Astrocyte (in vitro differentiated cells and primary cell): ENCODE measurements at places on chromosomes 6 and 20.
A peak's percentile ranks its signal among the peaks of the same experiment; 100 is the strongest.

- DNase-seq, result peak; percentile 72
These were observed 553.2 kb downstream of the CD83 start for GRCh38 chr6:14670806-14671205.

DNA sequence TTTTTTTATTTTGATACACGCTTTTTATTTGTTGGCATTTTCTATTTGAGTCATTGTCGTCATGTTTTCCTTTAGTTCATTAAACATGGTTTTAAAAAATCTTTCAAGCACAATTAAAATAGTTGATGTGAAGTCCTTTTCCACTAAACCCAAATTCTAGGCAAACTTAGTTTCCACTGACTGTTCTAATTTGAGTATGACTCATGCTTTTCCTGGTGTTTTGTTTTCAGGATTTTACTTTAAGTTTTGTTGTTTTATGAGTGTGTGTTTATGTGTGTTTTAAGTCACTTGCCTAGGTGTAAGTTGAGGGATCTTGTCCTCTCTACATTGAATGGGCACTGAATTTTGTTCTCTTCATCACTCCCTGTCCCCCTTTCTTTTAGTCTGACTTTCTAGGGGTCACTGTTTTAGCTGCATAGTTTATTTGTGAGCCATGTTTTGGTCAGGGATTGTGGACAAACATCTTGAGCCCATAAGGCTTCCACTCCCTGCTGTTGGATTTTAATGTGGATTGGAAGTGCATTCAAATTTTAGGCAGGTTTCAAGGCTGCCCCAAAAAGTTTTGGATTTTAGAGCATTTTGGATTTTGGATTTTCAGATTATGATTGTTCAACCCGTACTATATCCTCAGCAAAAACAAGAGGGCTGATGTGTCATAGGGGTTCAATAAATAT lies 94.8 kb downstream of the CDYL start:
- peak; percentile 8 for DNase-seq

GRCh38 chr6:72288592-72288991 lies 333.3 kb upstream of the KCNQ5 start:
- peak; percentile 26 for DNase-seq

DNA sequence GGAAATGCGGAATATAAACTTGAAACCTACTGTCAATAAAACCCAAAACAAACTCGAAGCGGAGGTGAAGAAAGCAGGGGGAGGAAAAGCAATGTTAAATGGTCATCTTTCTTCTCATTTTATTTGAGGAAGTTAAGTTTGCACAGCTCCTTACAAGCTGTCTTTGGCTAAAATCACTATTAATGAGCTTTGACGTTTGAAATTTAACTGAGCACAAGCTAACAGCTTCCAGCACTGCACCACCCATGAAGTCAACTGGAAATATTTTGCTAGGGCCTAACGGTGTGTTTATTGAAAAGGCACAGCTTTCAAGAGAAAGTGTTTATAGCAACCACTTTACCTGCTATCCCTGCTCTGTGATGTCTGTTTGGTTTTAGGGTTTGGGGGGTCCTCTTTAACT lies 103.8 kb downstream of the PKHD1 start:
- no peak for DNase-seq

DNA sequence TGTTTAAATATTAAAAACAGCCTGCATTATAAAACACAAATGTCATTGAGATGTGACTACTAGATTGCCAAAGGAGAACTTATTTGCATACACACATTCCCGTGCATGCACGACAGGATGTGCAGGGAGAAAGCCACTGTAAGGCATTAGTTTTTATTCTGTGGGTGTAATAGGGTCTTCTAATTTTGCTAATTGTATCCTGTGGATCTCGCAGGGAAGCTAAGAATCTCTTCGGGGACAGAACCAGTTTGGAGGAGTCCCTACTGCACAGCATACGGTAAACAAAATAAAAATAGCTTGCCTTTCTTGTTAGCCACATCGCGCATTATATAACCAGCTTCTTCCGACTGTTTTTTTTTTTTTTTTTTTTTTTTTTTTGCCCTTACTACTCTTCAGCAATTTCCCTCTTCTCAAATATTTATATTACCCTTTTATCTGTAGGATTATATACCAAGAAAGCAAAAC lies 2.0 kb downstream of the ATXN1 start:
- DNase-seq, result no peak

- DNase-seq, result peak; percentile 17
These were observed 570 bp upstream of the PLCB4 start for GRCh38 chr20:9068233-9068801.

- DNase-seq, result no peak
These were observed 194.2 kb upstream of the GMDS start for GRCh38 chr6:2439632-2440031.

- no peak for DNase-seq
These were observed 586 bp downstream of the ZNF512B start for GRCh38 chr20:63968928-63969760.

- no peak for DNase-seq
These were observed 6.2 kb downstream of the TTPAL start for GRCh38 chr20:44481719-44482416.

DNA sequence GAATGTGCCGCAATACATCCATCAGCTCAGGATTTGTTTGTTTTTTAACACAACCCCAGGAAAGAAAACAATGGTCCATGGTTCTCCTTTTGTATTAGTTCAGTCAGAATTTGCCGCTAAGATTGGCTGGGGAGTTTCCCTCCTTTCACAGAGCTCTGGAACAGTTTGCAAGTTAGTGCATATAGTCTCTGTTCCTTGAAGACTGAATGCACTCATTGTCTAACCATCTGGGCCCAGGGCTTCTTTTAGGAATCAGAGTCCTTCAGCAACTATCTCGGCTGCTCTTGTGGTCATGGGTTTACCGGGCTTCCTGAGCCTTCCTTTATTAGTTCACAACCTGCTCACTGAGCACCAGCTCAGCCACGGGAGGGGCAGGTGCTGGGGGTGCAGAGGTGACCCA lies 121.3 kb downstream of the SLC23A2 start:
- no peak for DNase-seq

- DNase-seq, result no peak
These were observed 94.5 kb downstream of the BACH2 start for GRCh38 chr6:90202156-90202555.

GRCh38 chr6:148758492-148758891 lies 11.7 kb downstream of the UST start:
- no peak for DNase-seq

DNA sequence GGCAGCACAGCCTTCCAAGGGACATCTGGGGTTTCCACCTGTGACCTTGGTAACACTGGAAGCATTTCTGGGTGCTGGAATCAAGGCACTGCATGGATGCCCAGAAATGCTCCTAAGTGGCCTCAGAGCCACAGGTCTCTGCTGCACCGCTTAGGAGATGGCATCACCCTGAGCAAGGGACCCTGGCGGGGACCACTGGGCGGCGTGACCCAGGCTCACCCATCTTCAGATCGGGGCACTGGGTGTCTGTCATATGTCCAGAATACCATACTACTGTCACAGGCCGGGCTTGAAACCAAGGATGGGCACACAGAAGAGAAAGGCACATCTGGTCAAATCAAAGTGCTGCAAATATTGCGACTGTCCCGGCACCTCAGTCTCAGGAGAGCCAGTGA lies 45.9 kb downstream of the SSR1 start:
- no peak for DNase-seq

DNA sequence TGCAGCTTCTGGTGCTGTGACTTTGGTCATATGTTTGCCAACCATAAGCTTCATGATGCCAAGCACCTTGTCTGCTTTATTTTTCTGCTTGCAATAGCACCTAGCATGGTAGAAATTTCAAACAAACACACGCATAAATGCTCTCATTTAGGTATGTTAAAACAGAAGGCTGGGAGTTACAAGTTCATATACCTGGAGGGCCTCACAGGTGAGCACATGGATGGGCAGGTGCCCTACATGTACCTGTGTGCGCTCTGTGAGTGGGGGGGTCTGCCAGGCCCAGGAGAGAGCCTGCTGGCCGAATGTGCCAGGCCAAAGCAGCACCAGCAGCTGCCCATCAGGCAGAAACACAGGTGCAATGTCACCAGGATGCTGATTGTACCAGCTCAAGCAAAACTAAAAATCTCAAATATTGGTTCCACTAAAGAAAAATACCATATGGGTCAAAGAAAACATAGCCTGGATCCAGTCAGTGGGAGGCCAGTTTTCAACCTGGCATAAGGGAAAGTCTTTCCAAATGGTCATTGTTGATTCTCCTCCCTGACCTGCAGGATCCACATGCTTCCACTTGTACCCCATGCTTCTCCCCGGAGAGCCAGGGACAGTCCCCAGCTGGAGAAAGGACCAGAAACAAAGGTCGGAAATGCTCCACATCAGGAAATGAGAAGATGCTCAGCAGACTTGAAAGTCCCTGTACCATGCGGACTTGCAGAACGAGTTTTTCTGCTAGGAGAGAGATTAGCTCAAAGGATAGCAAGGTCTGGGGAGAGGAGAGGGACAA lies 7.2 kb upstream of the PFDN4 start:
- DNase-seq, result no peak

- DNase-seq, result no peak
These were observed 61.4 kb upstream of the ASIP start for GRCh38 chr20:34179637-34180360.

DNA sequence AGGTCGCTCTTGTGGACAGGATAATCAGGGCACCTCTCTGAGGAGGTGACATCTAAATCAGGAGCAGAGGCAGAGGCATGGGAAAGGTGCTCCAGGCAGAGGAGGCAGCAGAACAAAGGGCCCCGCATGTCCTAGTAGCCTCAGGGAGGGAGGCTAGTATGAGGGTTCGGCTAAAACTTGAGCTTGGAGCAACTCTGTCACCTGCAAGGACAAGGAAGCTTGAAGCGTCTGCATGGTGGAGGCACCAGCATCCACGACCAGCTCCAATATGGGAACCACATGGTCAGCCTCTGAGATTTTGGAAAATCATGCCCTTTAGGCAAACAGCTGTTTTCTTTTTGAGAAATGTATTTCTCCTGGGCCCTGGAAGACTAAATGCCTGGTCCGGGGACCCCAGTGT lies 13.0 kb upstream of the MPC1 start:
- no peak for DNase-seq

GRCh38 chr6:30938730-30939129 lies 2.0 kb upstream of the MUCL3 start:
- DNase-seq, result no peak

DNA sequence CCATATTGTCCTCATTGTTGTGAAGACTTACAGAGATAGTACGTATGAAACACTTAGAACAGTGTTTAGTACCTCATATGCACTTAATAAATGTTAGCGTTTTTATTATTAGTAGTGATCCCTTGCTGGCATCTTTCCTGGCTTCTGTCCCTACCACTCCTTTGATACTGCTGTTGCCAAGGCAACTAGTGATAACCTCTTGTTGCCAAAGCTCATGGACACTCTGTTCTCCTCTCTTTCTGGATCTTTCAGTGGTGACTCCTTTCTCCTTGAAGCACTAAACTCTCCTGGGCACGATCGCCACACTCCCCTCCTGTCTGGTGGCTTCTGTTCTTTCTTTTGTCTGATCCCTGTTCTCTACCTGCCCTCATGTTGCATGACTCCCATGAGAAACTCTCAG lies 83.5 kb downstream of the FOXO3 start:
- DNase-seq, result no peak

- DNase-seq, result no peak
These were observed 203.2 kb downstream of the ISM1 start for GRCh38 chr20:13424174-13424833.

DNA sequence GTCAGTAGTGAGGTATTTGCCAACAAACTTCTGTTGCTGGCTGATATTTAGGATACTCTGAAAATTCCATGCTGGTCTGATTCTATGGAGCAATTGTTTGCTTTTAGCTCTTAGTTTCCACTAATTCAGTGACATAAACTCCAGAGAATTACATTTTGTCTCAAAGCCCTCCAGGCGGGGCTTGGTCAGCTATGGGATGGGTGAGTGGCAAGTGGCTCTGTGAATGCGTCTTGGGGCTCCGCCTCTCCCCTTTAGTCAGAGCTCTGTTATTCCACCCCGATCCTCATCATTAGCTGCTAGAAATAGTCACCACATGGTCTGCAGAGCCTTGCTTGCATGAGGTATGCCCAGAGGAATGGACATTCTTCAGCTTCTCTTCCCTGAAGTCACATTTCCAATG lies 540.6 kb downstream of the QKI start:
- DNase-seq, result peak; percentile 97

DNA sequence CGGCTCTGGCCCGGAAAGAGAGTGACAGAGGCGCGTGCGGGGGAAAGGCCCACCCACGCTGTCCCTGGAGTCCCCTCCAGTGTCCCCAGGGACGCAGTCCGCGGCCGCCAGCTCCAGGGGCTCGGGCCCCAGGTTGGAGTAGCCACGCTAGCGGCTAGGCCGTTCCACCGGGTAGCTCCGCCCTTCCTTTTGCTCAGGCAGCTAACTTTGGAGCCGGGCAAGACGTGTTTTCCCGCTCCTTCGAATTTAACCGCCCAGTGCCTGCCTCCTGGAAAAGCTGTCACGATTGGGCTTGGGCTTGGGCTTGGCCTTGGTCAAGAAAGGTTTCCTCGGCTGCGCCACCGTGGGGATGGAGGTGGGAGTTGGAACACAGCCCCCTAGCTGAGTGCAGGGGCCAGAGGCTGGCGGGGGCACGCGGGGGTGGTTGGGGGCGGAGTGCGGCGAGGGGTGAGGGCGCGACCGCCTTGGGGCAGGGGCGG lies 4.7 kb downstream of the LINC00237 start:
- no peak for DNase-seq

DNA sequence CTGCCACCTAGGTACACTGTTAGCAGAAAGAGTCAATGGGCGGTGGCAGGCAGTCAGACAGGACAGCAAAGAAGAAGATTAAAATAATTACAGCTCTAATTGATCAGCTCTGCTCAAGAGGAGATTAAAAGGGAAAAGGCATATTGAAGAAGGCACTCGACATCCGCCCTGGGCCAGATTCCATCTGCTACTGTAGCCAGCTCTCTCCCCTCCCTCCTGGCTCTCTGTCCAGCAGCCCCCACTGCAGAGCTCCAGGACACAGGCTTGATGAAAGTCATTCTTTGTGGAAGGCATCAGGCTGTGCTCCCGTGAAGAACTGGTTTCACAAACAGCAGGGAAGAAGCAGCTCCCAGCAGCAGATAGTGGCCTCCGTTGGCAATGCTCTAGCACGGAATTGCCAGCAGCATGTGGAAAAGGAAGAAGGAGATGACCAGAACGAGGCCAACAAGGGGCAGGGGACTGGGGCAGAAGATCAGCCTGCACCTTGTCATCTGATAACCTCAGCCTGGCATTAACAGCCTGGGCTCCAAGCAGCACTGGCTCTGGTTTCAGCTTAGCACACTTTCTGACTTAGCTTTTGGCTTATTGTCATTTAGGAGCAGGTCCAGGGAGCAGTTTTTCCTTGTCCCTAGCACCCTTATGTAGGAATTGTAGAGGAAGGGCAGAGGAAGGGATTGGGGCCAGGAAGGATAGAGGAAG lies 465.9 kb downstream of the KIF16B start:
- no peak for DNase-seq

DNA sequence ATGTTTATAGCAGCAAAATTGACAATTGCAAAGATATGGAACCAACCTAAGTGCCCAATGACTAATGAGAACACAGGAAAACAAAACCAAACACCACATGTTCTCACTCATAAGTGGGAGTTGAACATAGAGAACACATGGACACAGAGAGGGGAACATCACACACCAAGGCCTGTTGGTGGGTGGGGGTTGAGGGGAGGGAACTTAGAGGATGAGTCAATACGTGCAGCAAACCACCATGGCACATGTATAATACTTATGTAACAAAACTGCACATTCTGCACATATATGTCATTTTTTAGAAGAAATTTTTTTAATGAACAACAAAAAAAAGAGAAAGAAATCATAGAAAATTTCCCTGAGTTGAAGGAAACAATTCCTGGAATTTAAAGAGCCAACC lies 3.9 kb downstream of the EPM2A start:
- DNase-seq, result no peak

GRCh38 chr6:96899019-96899418 lies 1.3 kb upstream of the NDUFAF4 start:
- peak; percentile 27 for DNase-seq
